Pulmonary artery endothelial cell (primary cell): ENCODE measurements at places on chromosomes 6 and 20.

DNA sequence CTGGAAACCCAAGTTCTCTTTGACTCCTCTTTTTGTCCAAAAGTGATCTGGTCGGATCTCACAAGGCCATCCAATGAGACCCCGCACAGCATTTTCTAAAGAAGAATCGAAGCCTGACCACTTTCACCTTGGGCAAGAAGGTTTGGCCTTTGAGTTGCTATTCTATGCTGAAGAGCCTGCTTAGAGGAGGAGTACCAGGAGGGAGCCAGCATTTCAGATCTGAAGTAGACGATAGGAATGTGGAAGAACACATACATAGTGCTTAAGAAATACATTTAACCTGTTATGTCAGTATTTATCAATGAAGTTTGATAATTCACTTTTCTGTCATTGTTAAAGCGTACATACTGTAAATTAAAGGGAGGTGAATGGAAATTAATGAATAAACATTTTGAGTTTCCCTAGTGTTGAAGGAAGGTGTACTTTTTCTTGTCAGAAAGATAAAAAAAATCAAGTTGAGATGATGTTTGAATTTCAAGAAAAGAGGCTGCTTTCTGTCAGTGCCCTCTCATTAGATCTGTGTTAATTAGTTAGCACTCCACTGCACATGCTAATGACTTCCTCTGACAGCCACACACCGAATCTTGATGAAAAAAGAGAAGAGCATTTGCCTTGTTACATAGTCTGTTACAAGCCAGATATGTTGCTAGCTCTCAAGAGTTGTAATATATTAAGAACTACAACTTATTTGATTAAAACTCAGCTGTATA lies 10.9 kb upstream of the TDRD6 start:
- no peak for DNase-seq

GRCh38 chr20:43438578-43439316 lies 18.9 kb upstream of the SRSF6 start:
- no peak for DNase-seq

DNA sequence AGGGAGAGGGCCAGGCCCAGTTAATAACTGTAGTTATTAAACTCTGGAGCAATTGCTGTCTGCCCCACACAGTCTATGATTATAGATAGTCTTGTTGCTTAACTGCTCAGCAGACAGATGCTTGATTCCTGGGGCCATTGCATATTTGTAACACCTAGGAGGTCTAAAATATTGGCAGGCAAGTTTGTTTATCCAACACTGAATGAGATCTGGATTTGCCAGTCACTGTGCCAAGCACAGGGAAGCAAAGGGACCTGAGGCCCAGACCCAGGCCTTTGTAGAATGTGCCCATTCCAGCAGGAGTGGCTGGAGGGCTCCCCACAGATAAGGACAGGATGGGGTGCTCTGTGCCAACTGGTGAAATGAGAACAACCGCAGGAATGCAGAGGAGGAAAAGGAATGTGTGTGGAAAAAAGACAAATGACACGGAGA lies 17.6 kb upstream of the ENTPD6 start:
- no peak for DNase-seq

GRCh38 chr6:27505209-27506027 lies 32.5 kb upstream of the ZNF184 start:
- DNase-seq, result no peak

- no peak for DNase-seq
Measured at GRCh38 chr6:43454290-43454695, 1.1 kb downstream of the DLK2 start.

GRCh38 chr6:74222768-74223333 lies 526.8 kb downstream of the CD109 start:
- DNase-seq, result no peak
